ENCODE measurements at places on chromosomes 7 and 10.

- DNase-seq: peak; percentile 80
- H3K4me3 ChIP-seq: peak overlapping the region; percentile 74
- peak overlapping the region; percentile 98 for H3K27ac ChIP-seq
- no peaks in the 10 kb centered on the region for H3K27me3 ChIP-seq
- peaks cover 10% of the 10 kb centered on the region for H3K36me3 ChIP-seq
Observed at GRCh38 chr7:102431617-102432298, 1.6 kb upstream of the ORAI2 start.

DNA sequence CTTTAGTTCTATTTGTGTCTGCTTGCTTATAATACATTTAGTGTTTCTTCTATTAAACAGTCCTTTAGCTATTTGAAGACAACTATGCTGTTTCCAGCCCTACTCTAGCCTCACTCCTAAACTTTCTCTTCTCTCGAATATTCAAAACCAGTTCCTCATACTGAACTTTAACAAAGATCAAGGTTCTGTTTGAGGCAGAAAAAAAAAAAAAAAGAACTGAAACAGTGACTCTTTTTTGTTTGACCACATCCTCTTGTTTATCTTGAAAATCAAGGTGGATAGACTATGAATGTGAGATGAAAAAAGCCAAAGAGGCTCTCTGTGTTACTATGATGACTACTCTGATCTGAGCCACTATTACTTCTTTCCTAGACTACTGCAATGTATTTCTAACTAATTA lies 154.3 kb downstream of the ZNF365 start:
- H3K27me3 ChIP-seq: no peaks in the 10 kb centered on the region
- DNase-seq: no peak
- peaks cover 37% of the 10 kb centered on the region for H3K4me1 ChIP-seq
- H3K36me3 ChIP-seq: peaks cover 6% of the 10 kb centered on the region

- no peaks in the 10 kb centered on the region for H3K27me3 ChIP-seq
- H3K4me3 ChIP-seq: no peak overlapping the region
- H3K36me3 ChIP-seq: no peaks in the 10 kb centered on the region
- no peak overlapping the region for H3K27ac ChIP-seq
- H3K4me1 ChIP-seq: no peaks in the 10 kb centered on the region
Observed at GRCh38 chr7:31763548-31763947, 76.5 kb downstream of the PPP1R17 start.

- H3K4me1 ChIP-seq: no peaks in the 10 kb centered on the region
- no peak for DNase-seq
- H3K27me3 ChIP-seq: peaks cover 3% of the 10 kb centered on the region
- no peaks in the 10 kb centered on the region for H3K36me3 ChIP-seq
- H3K27ac ChIP-seq: no peak overlapping the region
Observed at GRCh38 chr10:24277771-24278170, 68.8 kb downstream of the KIAA1217 start.

DNA sequence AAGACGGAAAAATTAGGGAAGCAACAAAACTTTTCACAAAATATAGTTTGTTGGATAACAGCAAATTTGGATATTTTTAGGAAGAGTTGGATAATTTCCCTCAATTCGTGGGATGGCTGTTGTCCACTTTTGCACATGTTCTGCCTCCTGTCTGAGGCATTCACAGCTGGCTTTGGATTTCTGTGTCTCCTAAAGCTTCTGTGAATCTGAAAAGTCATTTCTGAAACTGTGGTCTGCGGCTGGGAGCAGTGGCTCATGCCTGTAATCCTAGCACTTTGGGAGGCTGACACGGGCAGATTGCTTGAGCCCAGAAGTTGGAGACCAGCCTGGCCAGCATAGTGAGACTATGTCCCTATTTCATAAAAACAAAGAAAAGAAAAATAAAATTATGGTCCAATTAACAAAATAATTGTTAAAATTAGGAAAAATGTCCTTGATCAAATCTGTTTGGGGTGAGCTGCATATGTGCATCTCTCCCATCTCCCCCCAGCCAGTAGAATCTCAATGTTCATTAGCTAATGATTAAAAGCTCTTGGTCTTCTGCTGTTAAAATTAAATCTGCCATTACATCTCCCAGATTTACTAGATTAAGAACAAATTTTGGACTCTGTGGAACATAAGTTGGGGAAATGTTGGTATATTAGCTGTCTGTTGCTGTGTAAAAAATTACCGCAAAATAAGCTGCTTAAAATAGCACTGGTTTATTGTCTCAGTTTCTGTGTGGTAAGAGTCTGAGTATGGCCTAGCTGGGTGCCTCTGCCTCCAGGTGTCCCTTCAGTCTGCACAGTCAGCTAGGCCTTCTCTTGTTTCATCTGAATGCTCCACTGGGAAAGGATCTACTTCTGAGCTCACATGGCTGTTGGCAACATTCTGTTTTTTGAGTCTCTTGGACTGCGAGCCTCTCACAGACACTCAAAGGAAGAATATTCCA lies 332.0 kb upstream of the FZD1 start:
- H3K36me3 ChIP-seq: no peaks in the 10 kb centered on the region
- no peak overlapping the region for H3K27ac ChIP-seq
- no peaks in the 10 kb centered on the region for H3K27me3 ChIP-seq

- DNase-seq: peak; percentile 33
- no peak overlapping the region for H3K4me3 ChIP-seq
- H3K4me1 ChIP-seq: peaks cover 2% of the 10 kb centered on the region
- H3K27ac ChIP-seq: no peak overlapping the region
Observed at GRCh38 chr10:117663750-117664149, 121.2 kb downstream of the EMX2 start.

DNA sequence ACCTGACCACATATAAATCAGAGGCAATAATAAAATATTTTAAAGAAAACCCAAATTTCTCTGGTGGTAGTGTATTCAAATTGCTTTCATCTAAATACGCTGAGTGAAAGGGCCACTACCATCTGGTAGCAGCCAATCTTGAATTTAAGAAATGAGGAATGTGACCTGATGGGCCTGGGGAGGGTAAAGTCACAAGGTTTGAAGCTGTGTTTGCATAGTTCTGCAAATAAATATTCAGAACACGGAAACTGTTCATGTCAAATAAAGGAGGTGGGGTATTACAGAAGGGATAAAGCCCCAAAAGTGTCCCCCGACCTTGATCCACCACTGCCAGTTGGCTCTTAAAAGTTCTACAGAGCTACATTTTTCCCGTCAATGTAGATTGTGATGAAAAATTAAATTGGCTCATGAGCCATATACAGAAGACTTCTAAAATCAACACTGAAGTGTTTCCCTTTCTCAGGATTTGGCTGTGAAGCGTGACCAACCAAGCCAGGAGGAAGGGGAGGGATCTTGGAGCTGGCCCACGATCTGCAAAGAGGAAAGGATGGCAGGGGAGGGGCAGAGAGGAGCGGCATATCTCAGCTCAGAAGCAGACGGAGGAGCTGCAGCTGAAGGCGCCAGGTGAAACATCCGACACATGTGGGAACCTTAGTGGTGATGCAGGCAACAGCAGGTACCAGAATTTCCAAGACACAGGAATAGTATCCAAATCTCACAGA lies 39.6 kb downstream of the MPP7 start:
- no peak for DNase-seq
- peaks cover 33% of the 10 kb centered on the region for H3K4me1 ChIP-seq
- H3K27me3 ChIP-seq: no peaks in the 10 kb centered on the region
- H3K27ac ChIP-seq: no peak overlapping the region
- H3K4me3 ChIP-seq: no peak overlapping the region

DNA sequence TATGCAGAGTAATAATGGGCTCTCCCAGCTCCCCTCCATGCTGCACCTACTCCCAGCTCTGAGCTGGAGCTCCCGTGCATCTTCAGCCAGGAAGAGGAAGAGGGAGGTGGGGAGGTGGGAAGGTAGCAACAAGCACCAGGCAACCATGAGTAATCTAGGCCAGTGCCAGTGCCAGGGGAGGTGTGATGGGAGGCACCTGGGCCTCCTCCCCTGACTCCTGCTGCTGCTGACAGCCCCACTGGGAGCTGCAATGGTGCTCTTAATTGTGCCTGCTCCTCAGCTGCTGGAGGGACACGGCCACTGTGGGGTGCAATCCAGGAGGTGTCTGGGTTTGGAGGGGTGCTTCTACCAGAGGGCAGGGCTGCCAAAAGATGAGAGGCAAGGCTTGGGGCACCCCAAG lies 243.0 kb downstream of the PLXNA4 start:
- no peaks in the 10 kb centered on the region for H3K4me1 ChIP-seq
- DNase-seq: no peak

- no peak overlapping the region for H3K27ac ChIP-seq
- peaks cover 15% of the 10 kb centered on the region for H3K4me1 ChIP-seq
- no peaks in the 10 kb centered on the region for H3K36me3 ChIP-seq
- DNase-seq: peak; percentile 78
- no peak overlapping the region for H3K4me3 ChIP-seq
- H3K27me3 ChIP-seq: no peaks in the 10 kb centered on the region
Observed at GRCh38 chr10:119198438-119198837, 8.9 kb upstream of the GRK5 start.

DNA sequence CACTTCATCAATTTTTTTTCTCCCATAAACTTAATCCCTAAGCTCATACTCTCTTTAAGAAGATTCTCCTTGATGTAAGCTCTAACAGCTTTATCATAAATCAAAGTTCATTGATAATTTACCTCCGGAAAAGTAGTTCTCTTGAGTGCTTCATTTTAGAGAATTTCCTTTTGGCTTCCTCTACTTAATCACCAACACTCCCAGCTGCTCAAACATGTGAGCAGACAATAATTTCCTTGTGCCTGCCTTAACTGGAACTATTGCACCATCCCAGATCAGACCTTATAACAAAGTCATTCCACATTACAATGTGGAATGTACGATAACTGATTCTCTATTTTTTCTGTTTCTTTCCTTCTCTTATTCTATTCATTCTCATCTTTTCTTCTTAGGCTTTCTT lies 5.9 kb downstream of the FEZF1 start:
- no peak for DNase-seq
- peaks cover 1% of the 10 kb centered on the region for H3K36me3 ChIP-seq
- H3K4me1 ChIP-seq: peaks cover 2% of the 10 kb centered on the region
